ENCODE measurements at places on chromosomes 5 and 9.

- DNase-seq: no peak
Measured at GRCh38 chr9:113293285-113293878, 9.8 kb downstream of the RNF183 start.

DNA sequence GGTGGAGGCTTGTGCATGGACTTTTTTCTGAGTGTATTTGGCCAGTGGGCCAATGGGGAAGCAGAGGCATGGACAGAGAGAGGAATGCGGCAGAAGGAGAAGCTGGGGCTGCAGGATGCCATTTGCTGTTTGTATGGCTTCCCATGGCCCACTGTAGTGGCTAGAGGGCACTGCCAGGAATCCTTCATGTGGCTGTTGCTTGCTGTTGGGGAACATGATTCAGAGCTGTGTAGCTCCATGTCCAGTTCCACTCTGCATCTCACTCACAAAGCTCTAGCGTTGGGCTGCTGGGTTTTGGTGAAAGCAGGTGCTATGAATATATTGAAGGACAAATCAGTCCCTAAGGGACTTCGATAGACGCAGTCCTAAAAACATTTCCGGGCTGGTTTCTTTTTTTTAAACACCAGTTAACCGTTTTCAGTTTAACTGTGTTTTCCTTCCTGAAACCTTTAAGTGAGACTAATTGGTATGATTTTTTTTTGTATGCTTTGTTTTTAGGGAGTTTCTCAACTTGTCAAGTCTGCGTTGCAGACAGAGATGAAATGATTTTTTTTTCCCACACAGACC is 51.3 kb downstream of the SLC22A5 start:
- no peak for DNase-seq

DNA sequence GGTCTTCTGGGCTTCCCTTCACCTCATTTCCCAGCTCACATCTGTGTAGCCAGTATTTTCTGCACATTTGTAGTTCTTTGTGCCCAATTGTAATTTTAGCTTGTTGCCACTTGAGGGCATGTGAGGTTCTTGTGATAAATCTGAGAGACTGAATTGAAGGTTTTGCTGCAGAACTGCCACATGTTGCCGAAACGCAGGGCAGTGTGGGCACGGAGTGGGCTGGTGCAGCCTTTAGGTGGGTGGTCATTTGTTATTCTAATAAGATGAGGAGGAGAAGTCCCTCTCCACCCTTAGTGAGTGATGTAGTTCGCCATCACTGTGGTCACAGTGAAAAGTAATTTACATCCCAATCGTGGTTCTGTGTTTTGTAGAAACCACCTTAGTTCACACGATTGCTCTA is 21.2 kb downstream of the OTULIN start:
- DNase-seq: peak; percentile 30

- no peak for DNase-seq
Measured at GRCh38 chr9:133615186-133615585, 6.0 kb upstream of the FAM163B start.

DNA sequence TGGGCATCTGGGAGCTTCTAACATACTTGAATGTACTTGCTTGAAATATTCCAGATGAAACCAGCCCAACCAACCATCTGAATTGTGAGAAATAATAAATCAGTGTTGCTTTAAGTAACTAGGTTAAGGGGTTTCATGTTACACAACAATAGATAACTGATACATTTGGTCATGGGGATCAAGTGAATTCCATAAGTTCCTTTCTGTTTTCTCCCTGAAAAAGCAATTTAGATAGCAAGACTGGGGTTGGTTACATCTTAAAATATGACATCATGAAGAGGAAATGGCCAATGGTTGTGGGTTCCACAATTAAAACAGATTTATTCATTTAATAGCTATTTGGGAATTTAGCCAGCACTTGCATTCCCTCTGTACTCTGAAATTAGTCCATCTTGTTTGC is 559.7 kb downstream of the TLR4 start:
- no peak for DNase-seq

GRCh38 chr9:127388037-127388855 is 8.7 kb upstream of the SLC2A8 start:
- DNase-seq: peak; percentile 69

DNA sequence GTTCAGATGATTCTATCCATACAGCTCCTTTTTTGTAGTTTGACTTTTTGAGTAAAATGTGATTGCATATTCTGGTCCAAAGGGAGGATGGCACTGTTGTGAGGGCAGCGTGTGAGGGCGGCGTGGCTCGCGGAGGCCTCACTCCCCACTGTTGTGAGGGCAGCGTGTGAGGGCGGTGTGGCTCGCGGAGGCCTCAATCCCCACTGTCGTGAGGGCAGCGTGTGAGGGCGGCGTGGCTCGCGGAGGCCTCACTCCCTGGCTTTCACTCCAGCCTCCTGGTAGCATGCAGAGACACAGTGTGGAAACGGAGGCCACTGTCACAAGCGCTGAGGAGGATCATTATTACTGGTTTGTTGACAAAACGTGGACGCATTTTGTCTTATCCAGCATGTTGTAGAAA is 79.0 kb downstream of the EHMT1 start:
- DNase-seq: no peak

DNA sequence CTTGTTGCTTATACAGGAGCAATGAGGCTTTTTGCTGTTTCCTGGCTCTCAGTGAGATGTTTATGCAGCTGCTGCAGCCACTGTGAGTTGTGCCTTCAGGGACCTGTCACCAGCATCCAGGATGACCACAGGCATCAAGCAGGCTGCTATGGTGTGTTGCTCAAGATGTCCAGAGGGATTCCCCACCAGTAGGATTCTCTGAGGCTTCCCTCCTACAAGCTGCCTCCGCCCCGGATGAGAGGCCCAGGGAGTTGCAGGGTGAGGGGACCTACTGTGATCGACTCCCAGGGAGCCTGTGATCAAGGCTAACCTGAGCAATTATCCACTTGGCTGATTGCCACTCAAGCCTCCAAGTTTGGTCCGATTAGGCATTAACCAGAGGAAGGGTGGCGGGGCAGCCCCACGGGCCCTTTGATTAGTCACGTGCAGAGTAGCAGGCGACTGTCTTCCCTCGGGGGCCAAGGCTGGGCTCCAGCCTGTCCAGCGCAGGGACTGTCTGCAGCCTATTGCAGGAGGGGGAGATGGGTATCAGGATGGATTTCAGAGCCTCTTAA is 1.8 kb upstream of the FAT2 start:
- DNase-seq: no peak

DNA sequence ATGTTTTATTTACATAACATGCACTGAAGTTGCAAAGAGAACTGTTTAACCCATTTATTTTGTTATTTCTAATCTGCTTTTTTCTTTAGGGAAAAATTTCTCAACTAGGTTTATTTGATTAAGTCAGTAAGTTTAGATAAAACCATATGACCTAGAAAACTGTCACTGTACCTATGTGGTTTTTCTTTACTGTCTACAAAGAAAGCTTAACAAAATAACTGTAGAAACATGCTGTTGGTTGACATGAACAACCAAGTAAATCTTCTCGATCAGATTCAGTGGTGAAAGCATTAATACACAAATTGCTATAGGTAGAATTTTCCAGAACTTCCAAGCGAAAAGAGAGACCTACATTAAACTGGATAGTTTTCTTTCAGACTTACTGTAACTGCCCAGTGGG is 137.4 kb downstream of the PCSK5 start:
- DNase-seq: no peak

DNA sequence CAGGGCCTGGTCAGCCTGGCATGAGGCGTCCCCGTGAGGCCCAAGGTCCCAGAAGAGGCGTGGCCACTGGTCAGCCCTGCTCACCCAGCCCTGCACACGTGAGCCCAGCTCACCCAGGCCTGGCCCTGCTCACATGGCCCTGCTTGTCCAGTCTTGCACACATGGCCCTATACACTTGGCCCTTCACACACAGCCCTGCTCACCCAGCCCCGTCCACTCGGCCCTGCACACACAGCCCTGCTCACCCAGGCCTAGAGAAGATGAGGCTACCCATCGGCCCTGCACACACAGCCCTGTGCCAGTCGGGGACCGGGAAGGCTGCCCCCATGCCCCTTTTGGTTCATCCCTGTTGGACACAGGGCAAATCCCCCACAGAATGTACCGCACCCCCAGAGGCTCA is 28.4 kb downstream of the ZDHHC11B start:
- no peak for DNase-seq

DNA sequence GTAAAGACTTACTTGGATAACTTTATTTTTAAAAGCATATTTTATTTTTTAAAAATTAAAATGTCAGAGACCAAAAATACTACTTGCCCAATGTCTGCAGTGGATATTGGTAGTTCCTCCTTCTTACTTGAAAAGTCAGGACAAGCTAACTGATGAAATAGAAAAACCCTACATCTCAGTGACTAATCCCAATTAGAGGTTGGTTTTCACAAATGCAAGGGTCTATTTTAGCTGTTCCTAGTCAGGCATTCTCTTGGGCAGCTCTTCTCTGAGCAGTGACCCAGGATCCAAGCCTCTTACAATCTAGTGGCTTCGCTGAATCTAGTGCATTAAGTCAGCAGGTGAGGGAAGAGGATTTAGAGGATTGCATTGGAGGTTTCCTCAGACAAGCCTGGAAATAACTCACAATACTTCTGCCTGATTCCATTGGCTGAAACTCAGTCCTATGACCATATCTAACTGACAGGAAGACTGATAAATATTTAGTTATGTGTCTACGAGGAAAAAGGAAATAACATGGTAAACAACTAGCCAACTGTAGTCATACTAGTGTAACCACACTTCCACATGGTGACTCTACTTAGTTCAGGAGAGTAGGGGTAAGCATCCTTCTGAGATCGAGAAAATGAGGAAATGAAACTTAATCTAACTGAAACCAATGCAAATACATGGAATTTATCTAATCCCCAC is 34.2 kb upstream of the MIER3 start:
- DNase-seq: no peak

GRCh38 chr9:23731353-23731752 is 94.7 kb downstream of the ELAVL2 start:
- no peak for DNase-seq

DNA sequence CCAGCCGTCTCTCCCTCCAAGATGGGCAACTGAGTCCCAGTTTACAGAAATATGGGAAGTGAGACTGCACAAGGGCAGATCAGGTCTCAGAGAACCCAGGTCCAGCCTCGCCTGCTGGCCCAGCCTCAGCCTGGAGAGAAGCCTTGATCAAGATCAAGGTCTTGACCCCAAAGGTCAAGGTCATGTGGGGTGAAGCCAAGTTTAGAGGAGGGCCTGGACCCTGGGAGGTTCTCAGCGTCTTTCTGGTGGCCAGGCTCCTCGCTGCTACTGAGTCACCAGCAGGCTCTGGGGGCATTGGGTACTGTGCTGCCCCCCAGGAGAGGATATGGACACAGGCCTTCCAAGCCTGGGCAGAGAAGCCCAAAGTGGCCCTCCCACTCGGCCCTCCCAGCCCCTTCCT is 8.8 kb downstream of the IPPK start:
- DNase-seq: no peak

GRCh38 chr5:179731791-179732411 is 721 bp upstream of the MAML1 start:
- DNase-seq: no peak
